ENCODE measurements at places on chromosomes 6 and 20.

DNA sequence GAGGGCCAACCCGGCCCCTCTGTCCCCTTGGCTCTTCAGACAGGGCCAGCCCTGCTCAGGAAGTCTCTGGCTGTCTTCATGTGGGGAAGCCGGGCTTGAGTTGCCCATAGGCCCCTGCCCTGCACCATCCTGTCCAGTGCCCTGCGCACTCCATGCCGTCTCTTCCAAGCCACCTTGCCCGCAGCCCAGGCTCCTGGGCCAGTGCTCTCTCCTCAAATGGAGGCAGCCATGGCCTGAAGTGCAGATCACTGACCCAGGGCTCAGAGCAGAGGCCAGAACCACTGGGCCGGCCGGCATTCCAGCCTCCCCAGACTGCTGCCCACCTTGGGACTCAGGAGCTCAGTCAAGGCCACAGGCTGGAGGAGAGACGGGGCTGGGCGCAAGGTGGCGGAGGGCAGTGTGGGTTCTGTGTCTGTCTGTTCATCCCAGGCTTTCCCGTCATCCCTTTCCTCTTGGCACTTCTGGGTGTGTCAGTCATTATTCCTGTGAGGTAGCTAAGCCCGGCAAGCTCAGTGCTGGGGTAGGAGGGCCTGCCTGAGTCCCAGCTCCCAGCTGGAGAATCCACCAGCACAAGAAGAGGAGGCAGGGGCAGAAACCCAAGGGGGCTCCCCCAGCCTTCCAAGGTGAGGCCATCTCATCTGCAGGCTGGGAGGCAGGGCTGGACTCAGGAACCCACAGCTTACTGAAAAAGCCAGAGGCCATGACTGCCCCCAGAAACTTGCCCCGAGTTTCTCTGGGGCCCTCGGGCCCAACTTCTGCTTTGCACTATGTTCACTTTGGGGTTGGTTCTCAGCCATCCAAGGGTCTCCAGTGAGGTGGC is 22.4 kb downstream of the SDCBP2 start:
- no peak for DNase-seq

DNA sequence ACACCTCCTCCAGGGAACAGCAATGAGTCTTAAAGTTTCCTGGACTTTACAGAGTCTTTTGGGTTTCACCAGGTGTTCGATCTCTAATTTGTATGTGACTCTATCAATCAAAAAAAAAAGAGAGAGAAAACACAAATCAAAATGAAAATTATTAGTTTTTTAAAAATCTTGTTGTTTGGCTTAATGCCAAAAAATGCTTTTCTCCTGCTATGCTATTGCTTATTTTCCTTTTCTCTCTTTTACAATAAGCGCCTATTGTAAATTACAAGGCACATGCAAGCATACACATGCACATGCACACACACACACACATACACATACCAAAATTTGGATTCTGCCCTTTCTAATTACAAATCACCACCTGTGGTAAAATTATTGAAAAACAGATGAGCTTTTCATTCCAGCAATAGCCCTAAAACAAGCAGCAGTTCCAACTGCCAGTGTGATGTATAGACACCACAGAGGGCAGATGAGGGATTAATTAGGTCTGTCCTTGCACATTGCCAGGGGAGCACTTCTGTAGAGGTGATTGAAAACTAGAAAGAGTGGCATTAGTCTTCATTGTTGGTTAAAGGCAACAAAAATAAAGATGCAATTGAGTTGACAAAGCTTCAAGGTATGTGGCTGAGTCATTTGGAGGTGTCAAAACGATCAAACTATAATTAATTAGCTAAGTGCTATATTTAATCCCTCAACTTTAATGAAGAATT is 631.7 kb downstream of the TFAP2B start:
- no peak for DNase-seq

DNA sequence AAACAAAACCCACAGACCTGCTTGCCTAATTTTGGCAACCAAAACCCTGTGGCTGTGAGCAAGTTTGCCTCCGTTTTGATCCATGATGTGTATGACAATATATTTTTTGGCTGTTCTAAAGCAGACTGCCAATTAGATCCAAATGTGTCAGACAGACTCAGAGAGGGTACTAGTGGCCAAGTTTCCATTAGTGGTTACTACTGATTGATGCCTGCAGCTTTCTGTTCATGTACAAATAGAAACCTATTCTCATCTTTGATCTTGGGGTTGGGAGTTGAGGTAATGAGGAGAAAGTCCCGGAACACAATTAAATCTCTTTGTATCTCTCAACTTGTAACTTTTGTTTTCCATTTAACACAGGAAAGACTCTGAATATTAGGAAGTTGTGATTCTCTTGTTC is 100.9 kb downstream of the RNF144B start:
- no peak for DNase-seq

GRCh38 chr6:104466306-104466705 is 393.4 kb downstream of the HACE1 start:
- no peak for DNase-seq

DNA sequence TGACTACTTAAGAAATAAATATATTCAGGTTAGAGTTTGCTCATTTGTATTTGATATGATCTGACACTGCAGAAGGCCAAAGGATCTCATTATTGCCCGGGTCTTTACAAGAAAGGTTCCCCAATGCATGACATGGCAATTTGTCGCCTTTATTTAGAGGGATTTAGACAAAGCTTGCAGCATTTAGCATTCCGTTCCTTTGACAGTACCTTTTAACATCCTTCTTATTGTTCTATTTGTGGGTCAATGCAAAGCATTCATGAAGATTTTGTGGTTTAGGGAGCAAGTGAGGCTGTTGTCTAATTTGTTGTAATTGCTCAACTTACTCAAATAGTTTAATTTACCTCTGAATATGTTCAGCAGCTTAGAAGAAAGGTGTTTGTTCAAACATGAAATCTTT is 230.8 kb upstream of the FLRT3 start:
- DNase-seq, result no peak

GRCh38 chr6:43296780-43297497 is 1.1 kb upstream of the SLC22A7 start:
- DNase-seq, result no peak

DNA sequence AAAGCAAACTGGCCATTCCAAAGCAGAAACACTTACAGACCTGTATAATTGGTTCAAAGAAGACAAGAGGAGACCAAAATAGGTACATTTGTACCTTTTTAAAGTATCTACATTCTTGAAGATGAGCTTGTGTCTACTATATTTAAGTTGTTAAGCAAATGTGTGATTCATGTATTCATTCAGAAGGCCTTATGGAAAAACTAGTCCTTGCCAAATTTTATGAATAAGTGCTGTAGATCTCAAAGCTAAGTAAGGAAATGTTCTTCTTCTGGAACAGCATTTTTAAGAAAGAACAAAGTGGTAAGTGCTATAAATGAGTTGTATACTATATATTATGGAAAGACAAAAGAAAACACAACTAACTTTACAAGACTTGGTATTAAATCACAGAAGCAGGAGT is 22.2 kb upstream of the HEY2 start:
- DNase-seq, result no peak

DNA sequence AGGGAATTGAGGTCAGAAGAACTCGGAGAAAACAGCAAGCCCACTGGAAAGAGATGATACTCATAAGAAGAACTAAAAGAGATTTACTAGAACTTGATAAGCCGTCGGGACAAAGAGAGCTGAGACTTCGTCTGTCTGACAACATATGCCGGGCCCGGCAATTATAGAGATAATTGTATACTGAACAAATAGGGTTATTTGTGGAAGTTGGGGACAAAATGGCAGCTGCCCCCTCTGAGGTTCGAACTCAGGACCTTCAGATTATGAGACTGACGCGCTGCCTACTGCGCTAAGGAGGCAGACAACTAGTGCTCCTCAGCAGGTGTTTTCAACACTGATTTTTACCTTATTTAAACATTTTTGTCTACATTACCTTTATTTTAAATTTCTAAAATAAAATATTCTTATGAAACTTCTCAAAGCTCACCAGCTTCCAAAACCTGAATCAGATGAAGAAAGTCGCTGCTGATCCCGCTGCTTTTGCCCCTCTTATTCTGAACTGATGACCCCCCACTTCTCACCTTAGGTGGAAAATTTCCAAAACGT is 29.3 kb upstream of the TRIM27 start:
- peak; percentile 60 for DNase-seq

- DNase-seq, result no peak
These were observed 12.0 kb downstream of the RNF114 start for GRCh38 chr20:49948178-49948577.

- no peak for DNase-seq
These were observed 28.5 kb downstream of the SF3B5 start for GRCh38 chr6:144066741-144067484.

GRCh38 chr6:17703256-17703694 is 3.5 kb downstream of the NUP153 start:
- DNase-seq, result no peak

GRCh38 chr6:47729019-47729418 is 30.6 kb downstream of the ADGRF4 start:
- DNase-seq, result no peak

GRCh38 chr20:40690836-40691565 is 2.0 kb upstream of the MAFB start:
- no peak for DNase-seq

- DNase-seq, result no peak
These were observed 251.1 kb upstream of the TBX18 start for GRCh38 chr6:85015396-85015990.

DNA sequence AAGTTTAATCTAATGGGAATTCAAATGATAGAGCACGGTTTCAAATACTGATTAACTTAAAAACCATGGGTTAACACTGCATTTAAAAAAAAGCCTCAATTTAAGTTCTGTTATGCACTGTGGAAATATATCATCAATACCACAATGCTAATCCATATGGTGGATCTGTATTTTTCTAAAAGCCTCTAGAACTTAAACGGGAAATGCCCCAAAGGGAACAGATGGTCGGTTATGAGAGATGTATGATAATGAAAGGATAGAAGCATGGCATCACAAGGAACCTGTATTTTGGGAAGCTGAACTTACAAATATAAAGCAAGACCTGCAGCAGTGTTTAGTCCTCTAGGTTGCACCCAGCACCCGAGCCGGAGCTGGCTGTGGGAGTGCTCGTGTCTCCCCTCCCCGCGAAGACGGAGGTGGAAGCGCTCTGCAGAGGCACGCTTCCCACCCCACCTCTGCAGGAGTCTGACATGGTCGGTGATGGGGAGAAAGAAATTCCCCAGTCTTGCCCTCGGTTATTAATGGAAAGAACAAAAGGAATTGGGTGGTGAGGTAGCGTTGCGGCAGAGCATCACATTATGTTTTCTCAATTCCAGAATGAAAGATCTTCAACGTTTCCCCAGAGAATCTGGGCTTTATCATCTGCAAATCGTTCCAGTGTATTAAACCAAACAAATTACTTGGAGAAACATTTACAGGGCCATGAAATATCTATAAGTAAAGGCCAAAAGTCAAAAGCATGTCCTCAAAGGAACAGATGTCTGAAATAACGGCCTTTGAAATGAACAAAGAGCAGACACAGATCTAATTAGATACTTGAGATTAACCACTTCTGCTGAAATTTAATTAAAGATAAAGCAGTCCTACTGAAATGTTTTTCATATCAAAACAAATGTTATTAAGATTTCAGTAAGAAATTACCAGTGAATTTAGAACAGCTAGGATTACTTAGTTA is 103.1 kb upstream of the POPDC3 start:
- DNase-seq, result peak; percentile 6

DNA sequence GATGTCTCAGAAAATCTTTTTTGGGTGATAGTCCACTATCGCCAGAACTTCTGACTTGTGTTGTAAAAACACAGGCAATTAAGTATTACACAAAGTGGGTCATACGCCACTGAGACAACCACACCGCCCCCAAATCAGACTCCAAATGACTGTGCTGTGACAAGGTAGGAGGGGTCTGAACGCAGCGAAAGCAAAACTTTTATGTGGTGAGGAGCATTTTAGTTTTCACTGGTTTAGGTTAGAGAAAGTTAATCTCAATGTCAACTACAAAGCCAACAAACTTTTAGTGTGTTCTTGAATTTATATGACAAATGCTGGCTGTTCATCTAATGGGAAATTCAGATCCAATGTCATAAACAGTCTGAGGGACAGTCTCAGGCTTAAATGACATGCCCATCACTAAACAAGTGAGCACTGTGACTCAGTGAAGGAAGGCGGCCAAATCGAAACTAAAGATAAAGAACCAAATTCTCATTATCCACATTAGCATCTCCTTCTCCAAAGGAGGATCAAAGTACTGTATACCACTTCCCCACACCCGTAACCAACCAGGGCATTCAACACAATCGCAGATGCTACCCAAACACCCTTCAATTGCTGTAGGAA is 186.7 kb downstream of the GJA10 start:
- no peak for DNase-seq

DNA sequence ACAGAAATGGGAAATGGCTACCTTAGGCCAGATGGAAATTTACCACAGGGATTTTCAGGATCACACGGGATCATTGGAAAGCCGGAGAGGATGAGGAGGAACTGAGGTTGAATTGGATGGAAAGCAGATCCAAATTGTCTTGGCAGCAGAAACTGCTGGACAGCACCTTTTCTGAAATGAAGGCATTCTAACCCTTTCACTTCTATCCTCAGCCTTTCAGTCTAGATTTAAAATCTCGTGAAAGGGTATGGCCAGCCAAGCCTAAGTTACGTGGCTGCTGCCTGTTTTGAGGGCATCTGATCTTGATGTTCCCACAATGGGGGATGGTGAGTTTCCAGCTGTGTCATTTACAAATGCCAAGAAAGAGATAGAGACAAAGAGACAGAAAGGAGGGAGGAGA is 358.2 kb downstream of the KIF16B start:
- DNase-seq, result no peak

GRCh38 chr6:139888681-139889122 is 514.3 kb upstream of the CITED2 start:
- no peak for DNase-seq

DNA sequence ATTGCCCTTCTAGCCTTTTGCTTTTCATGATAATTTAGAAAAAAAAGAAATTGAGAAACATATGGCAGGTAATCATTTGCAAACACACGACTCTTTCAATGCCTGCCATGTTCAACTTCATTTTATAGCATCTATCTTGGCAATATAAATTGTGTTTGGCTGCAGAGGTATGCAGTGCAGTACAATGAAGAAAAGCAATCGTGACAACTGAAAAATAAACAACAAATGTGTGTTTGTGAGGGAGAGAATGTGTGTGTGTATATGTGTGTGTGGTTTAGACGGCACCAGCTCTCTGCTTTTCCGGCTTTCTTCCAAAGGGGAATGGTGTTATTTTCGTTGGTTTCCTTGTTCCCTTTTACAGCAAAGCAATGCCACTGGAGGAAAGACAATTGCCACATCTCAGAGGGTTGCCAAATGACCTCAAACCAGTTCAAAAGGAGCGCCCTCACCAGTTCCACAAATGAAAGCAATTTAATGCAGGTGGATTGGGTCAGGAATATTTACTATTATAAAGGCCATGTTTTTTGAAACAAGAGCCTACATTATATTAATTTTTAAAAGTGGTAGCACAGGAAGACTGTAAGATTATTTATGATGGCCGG is 587.2 kb downstream of the PRKN start:
- DNase-seq, result no peak

DNA sequence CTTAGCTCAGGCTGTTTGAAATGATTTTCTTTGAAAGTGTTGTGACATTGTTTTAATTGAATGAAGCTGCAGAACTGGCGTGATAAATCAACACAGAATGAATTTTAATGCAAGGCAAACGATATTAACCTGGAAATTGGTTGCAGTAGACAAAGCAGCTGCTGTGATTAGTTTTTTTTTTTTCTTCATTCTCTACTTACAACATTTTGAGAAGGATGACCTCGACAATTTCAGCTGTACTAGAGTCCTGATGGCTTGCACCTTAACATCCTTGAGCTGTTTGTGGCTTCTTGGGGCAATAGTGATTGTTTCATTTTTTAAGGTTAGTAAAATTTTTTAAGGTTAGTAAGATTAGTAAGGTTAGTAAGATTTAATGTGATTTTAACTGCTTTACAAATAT is 54.2 kb downstream of the QKI start:
- no peak for DNase-seq

- DNase-seq, result no peak
These were observed 31.5 kb downstream of the THBS2 start for GRCh38 chr6:169222126-169222525.

Data from NCI-H1694 (cell line).